A549 (cell line): ENCODE measurements at places on chromosomes 16 and 17.

DNA sequence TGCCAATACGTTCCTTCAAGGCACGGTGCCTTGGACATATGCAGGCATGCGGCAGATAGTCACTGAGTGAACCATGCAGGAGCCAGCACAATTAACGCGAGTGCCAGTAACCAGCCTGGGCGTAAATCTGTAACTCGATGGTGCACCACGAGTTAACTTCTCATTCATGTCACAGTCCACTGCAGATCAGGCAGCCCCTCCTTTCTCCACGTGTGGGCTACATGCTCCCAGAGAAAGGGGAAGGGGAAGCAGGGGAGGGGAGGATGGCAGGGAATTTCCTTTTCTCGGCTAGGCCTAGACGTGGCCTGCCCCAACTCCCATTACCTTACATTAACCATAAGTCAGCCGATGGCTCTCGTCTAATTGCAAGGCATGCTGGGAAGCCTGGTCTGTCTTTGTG lies 287.9 kb downstream of the CPPED1 start:
- no peak for DNase-seq

GRCh38 chr17:72226322-72226721 lies 105.5 kb downstream of the SOX9 start:
- DNase-seq: no peak

DNA sequence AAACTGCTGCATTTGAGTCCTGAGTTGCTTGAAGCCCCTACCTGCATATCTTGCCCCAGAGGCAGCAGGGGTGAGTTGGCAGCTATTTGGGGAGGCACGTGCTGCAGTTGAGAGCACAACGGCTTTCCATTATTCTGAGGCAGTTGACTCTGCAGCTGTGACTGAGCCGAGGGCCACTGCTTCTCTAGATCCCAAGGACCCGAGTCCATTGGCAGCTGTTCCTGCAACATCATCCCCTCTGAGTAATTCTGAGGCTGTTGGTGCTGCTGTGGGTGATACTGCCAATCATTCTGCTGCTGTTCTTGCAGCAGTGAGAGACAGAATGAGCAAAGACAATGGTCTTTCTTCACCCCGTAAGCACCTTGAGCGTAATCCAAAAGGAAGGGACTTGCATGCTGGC lies 12.7 kb downstream of the TERF2IP start:
- no peak for DNase-seq

DNA sequence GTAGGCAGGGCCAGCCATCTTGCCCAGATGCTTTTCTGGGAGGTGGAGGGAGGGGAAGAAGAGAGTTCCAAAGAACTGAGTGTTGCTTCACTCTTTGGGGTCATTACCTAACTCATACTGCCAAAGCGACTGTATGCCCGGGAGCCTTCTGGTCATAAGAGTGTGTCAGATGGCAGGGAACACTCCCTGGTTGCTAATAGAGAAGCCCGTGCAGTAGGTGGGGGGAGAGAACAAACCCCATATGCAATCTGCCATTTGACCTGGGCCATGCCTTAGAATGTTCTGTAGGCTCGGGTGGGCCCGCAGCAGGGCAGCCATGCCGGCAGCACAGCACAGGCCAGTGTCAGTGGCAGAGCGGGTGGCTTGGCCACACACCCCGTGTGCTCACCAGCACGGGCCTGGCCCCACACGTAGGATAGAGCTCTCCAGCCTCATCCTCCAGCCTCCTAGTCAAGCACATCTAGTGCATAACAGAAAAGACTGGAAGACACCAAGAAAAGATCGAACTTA lies 120.5 kb downstream of the SOCS1 start:
- no peak for DNase-seq

DNA sequence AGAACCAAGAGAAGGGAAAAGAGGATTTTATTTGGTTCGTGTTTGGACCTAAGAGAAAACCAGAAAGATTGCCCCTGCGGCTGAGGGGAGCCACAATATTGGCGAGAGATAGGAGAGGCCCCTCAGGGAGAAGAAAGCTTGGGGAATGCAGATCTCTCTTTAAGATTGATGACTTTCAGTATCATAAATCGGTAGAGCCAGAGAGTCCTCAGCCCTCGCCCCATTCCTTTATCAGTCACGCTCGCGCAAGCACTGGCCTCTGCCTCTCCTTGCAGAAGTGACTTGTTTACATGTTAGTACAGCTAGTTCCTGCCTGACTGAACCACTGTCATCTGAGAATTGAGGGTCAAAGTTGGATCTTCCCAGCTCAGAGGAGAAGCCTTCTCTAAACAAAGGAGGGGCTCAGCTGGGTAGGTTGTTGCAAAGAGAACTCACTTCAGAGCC lies 21.5 kb upstream of the KRT19 start:
- no peak for DNase-seq

DNA sequence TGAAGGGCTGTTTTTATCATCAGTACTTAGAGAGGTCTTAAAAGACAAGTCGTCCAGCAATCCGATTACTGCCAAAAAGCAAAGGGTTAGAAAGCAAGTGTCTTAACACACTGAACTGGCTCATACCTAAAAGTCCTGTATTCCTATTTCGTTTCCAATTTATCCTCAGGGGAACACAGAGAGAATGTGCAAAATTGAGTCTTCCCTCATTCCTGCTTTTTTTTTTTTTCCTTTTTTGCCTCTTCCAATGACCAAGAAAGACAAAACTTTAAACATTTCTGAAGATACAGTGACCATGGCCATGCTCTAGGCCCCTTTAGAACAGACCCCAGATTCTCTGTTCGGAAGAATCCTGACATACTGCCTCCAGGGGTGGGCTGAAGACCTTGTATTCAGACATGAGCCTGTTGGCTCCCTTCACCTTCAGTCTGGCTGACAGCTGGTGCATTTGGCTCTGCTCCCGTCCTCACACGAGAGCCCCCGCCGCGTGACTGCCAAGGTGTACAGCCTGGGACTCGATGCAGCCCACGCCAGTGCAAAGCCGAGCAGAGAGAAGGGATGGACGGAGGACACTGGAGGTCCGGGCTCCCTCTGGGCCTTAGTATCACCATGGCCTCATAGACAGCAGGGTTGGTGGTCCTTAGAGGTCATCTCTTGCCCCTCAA lies 47.0 kb downstream of the COTL1 start:
- DNase-seq: no peak

GRCh38 chr16:19479302-19479721 lies 42.6 kb downstream of the GDE1 start:
- no peak for DNase-seq

DNA sequence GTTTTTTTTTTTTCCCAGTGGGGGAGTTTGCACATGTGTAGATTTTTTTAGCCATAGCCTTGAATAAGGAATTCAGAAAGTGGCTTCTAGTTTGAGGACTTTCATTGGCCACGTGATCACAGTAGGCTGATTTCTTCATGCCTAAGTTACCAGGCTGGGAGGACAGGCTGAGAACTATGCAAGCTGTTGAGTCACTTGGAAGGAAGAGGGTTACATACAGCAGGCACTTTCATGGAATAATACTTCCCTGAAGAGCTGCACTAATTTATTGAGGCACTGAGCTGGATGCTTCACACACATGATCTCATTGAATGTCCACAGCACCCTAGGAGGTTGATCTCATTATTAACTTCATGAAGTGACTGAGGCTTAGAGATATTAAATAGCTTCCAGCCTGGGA lies 22.8 kb downstream of the PRKCB start:
- DNase-seq: no peak

GRCh38 chr16:21626659-21627277 lies 25.6 kb downstream of the IGSF6 start:
- DNase-seq: peak; percentile 46

DNA sequence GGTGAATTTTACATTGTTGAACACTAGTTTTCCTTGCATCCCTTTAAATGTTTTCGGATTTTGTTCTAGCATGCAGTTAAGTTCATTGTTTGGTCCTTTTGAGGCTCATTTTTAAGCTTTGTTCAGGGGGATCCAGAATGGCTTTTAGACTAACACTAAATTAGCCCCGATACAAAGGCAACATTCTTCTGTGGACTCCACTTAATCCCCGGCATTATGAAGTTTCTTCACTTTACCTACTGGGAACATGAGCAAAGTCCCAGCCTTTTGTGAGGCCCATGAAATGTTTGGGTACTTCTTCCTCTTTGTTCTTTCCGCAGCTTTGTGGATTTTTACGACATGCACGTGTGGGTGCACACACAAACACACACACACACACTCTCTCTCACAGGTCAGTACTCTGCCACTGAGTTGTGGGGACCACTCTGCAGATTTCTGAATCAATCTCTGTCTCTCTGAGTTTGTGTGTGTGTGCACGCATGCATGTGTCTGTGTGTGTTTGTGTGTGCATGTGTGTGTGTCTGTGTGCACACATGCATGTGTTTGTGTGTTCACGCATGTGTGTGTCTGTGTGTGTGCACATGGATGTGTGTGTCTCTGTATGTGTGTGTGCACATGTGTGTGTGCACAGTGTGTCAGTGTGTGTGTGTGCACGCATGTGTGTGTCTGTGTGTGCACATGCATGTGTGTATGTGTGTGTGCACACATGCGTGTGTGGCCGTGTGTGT lies 240.4 kb upstream of the TNRC6C start:
- no peak for DNase-seq

DNA sequence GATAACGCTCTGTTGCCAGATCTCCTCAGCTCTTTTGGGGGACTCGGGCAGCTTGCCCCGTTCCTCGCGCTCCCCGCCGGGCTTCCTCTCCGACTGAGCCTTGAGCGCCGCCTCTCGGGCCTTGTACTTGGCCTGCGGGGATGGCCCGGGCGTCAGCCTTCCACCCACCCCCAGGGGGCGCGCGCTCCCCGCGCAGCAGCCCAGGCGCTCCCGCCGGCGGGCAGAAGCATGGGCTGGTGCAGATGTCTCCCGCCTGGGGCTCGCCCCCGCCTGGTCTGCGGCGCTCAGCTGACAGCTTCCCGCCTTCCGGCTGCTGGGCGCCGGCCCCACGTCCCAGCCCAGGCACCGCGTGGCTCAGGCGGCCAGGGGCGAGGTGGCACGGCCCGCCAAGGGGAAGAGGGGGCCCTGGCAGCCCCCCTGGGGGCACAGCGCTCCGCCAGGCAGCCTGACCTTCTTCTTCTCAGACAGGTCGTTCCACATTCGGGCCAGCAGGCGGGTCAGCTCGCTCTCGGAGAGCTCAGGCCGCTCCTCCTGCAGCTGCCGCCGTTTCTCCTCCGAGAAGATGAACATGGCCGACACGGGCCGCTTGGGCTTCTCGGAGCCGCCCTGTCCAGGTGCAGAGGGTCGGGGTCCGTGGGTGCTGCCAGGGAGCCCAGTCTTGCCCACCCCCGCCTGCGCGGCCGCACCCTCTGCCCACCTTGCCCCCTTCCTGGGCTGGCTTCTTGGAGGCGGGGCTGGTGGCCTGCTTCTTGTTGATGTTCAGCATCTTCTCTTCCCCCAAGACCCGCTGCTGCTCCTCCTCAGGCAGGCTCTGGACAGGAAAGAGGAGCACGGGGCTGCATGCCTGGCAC lies 8.9 kb downstream of the UBTF start:
- peak; percentile 84 for DNase-seq

DNA sequence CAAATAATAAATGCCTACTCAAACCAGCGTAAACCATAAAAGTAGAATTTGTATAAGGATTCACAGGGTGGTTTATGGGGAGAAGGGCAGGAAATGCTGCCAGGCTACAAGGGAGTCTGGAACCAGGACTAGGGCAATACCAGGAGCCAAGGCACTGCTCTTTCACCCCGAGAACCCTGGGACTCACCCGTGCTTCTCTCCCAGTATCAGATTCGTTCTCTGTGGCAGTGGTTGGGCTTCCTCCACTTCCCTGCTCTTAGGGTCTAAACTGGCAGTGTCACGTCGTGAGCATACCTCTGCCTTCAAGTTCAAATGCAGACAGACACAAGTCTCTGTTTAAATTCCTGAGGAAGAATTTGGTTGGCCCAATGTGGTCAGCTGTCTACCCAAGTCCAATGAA lies 49.3 kb downstream of the PRKCA start:
- no peak for DNase-seq

GRCh38 chr16:5193861-5194260 lies 96.3 kb upstream of the EEF2KMT start:
- no peak for DNase-seq

GRCh38 chr17:38894276-38894675 lies 24.4 kb downstream of the LASP1 start:
- no peak for DNase-seq

- DNase-seq: no peak
Observed at GRCh38 chr17:76274112-76274956, 9.2 kb downstream of the UBALD2 start.

GRCh38 chr17:27879987-27880608 lies 13.1 kb downstream of the LYRM9 start:
- peak; percentile 90 for DNase-seq

DNA sequence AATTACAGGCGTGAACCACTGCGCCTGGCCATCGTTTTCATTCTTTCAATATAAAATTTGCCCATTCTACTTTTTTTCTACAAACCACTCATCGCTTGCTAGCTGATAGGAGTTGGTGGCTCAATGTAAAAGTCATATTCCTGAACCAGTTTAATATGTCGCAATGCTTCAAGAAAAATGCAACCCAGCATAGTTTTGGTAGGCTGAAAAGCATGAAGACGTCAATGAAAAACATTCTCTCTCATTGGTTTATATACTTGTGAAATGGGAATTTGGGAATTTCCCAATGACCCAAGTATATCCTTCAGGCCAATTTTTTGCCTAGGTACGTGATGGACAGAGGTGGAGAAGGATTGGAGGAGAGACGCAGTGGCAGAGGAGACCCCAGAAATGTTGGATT lies 26.9 kb downstream of the USP43 start:
- no peak for DNase-seq

GRCh38 chr16:79542237-79542774 lies 58.2 kb downstream of the MAF start:
- no peak for DNase-seq

- no peak for DNase-seq
Observed at GRCh38 chr16:54455030-54455725, 168.6 kb upstream of the IRX3 start.

DNA sequence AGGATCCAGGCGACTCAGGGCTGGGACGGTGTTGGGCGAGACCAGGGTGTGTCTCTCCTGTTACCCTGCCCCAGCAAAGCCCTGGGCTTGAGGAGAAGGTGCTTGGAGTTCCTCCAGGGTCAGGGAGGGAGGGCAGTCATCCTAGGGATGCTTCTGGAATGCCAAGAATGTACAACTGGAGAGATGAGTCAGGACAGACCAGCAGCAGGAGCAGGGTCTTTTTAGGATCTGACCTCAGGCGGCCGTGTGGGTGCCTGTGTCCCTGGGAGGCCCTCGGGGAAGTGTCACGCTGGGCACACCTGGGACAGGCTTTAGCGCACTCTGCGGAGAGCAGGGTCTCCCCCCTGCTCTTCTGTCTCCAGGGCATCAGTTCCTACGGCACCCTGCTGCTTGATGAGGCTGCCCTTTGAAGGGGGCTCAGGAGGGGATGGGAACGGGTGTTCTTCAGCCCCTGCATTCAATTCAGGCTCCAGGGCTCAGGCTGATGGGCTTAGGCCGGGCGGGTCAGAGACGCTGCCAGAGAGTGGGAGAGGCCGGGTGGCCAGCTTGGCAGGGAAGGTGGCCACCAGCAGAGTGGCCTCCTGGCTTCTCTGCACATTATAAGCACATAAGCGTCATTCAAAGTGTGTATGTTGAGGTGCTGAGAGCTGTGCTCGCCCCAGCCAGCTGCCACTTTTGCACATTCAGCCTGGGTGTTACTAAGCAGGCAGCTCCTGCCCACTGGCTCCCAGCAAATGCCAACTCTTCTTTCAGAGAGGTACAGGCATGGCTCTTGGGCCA lies 8.4 kb upstream of the MTSS2 start:
- DNase-seq: peak; percentile 85

GRCh38 chr16:1828645-1829410 lies 1.8 kb downstream of the FAHD1 start:
- no peak for DNase-seq

- peak; percentile 86 for DNase-seq
Observed at GRCh38 chr17:21119247-21119918, 7.4 kb upstream of the DHRS7B start.

- DNase-seq: no peak
Observed at GRCh38 chr17:82089723-82090548, 8.1 kb downstream of the FASN start.
